ENCODE measurements at places on chromosomes 2 and 18.

GRCh38 chr18:78309307-78309706 is 670.3 kb upstream of the SALL3 start:
- no peak for DNase-seq

DNA sequence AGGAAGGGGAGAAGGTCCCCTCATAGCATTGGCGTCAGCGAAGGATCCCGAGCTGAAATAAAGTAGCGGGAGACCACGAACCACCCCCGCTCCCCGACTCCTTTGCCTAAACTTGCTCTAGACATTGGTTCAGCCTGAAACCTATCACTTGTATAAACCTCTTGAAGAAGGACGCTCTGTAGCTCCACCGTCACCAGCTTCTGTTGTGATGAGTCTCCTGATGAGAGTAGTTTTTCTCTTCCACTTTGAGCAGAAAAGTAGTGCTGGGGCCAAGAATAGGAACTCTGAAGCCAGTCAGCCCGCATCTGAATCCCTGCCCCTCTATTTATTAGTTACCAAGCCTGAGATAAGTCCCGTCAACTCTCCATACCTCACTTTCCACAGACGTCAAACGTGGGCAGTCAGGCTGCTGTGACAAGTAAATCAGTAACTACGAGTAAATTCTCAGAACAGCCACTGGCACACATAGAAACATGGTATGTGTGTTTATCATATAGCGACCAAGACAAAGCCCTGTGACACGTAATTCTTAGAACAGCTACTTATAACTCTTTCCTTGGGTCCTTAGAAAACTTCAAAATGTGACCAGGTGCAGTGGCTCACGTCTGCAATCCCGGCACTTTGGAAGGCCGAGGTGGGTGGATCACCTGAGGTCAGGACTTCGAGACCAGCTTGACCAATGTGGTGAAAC is 61.7 kb downstream of the CD226 start:
- DNase-seq, result no peak

DNA sequence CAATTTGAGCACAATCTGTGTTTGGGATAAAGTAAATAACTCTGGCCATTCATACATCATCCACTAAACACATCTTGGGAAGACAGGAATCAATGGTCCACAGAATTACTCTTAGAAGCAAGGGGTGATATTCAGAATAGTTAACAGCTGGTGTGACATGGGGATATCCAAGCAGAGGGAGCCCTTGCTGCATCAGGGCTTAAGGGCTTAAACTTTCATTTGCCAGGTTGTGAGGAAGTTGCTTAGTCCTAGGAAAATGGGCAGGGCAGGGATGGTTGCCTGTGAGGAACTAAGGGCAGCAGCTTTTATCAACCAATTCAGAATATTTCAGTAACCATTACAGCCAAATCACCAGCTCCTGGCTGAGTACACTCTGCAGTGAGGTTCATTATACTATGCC is 2.0 kb upstream of the ITGA6 start:
- DNase-seq, result no peak

GRCh38 chr2:119771331-119771730 is 11.6 kb downstream of the PTPN4 start:
- no peak for DNase-seq

- DNase-seq, result no peak
Measured at GRCh38 chr18:70376914-70377258, 88.0 kb downstream of the SOCS6 start.

GRCh38 chr2:64922482-64923384 is 66.5 kb upstream of the SLC1A4 start:
- no peak for DNase-seq

DNA sequence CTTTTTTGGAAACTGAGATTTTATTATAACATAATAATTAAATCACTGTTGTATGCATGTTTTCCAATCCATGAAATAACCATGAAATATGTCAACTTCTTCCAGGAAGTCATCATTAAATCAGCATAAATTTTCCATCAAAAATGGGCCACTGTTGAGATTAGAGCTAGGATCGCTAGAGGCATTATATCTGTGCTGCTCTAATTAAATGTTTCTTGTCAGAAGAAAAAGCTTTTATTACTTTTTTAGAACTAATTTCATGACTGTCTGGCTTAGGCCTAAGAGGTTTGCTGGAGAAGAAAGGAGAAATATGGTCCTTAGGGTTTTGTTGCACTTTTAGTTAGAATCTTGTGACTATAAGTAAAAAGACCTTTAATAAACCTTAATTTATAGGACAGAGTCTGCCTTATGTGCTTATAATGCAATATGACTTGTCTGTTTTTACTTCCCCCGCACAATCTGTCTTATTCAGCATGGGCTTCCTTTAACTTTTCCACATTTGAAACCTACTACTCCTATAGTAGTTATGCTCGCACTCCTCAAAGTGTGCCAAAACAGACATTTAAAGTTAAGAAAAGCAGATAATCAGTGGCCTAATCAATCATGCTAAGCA is 363.4 kb upstream of the GCFC2 start:
- no peak for DNase-seq

- no peak for DNase-seq
Measured at GRCh38 chr2:136019306-136019705, 33.9 kb upstream of the DARS1 start.

- DNase-seq, result no peak
Measured at GRCh38 chr2:14358774-14359173, 273.7 kb upstream of the LRATD1 start.
